Fibroblast of skin of abdomen (primary cell): ENCODE measurements at places on chromosomes 1 and 21.
A peak's percentile ranks its signal among the peaks of the same experiment; 100 is the strongest.

DNA sequence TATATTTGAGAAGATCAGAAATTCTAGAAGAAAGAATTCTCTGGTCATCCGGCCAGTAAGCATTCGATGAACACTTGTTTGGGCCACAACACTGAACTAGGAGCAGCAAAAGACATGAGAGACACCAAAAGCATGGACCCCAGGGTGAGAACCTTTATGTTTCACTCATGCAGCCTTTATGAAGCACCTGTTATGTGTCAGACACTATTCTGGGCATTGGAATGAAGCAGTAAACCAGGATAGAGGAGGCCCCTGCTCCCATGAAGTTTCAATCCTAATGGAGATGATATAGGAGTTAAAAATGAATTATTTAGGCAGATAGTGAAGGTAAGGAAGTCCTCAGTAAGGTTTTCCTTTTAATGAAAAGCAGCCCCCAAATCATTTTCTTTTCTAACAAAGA, 43.6 kb downstream of the OLFML3 start:
- DNase-seq, result no peak

DNA sequence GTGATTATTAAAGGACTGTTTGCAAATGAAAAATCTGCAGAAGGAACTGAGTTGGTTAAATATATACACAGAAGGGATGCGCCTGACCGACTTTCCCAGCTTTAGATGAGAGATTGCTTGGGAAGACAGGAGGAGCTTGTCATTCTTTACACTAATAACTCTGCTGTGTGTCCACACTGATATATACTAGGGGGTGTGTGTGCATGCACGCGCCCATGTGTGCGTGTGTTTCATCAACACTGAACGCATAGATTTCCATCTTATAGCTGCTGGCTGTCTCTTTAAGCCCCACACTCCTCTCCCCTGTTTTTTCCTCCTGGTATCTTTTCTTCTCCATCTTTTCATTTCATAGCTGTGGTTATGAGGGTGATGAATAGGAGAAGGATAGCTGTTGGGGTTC, 6.9 kb upstream of the KAZN start:
- no peak for DNase-seq

DNA sequence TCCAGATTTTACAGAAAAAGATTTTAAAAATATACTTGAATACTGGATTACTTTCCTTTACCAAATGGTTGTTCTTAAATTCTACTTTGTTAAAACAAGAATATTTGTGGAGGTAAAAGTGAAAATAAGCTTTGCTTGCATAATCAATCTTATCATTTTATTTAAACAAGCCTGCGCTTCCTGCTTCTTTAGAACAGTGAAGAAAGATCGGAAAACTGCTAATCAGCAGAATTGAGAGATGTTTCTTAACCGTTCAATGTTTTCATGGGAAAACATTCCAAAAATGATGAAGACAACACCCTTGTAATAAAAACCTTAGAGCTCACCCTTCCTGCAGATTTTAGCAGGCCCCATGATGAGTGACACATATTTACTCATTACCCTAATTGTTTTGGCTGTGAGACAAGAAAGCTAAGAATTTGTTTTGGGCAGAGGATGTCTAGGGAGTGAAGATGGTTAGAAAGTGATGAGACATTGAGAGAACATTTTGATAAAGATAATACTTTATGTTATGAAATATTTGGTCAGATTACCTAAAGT, 72.6 kb downstream of the TPR start:
- DNase-seq, result peak; percentile 10

DNA sequence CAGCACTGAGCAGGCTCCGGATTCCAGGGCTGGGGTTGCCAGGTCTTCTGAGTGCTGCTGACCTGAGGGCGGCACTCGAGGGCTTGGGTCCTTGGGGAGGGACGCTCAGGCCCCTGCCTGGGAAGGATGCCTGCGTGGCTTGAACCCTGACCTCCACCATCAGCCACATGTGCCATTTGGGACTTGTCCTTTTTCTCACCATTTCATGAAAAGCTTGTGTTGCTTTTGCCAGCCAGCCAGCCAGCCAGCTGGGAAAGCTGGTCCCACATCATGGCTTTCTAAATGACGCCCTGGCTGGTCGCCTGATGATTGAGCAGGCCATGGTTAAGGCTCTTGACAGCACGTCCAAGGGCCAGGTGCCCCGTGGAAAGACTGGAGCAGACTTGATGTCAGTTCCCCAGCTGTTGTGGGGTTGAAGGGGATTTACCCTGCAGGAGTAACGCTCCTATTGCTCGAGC, 168.7 kb downstream of the CAMTA1 start:
- no peak for DNase-seq

DNA sequence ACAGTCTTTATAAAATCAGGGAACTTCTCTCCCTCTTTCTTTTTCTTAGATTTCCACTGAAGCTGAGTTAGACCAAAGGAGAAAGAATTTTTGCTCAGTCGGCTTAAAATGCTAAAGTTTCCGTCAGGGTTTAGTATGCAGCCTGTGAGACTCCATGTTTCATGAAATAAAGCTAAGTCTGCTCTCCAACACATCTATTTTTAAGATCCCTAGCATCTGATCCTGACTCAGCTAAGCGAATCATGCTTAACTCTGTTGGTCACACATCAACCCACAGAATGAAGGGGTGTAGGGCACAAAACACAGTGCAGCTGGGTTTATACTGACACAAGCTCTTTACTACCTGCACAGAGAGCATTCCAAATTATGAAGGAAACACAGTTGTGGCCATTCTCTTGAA, 102.4 kb upstream of the ZNF281 start:
- DNase-seq, result peak; percentile 74

DNA sequence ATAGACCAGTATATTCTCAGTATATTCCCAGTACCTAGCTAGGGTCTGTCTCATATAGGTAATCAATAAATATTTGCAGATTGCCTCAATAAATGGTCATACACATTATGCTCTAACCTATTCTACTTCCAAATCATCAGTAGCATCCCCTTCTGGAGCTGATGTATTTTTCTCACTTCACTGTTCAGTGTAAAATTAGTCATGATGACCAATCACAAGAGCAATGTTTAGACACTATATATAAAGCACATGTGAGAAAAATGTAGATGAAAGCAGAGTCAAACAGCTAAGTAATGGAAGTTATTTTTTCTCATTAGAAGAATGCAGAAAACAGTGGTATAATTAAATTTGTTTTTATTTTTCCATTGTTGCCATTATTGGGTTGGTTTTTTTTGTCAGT, 34.7 kb downstream of the EPRS1 start:
- peak; percentile 16 for DNase-seq

- no peak for DNase-seq
Observed at GRCh38 chr1:225469051-225469450, 41.2 kb upstream of the LBR start.

GRCh38 chr1:222920169-222920568, 105.3 kb downstream of the DISP1 start:
- DNase-seq, result peak; percentile 77

DNA sequence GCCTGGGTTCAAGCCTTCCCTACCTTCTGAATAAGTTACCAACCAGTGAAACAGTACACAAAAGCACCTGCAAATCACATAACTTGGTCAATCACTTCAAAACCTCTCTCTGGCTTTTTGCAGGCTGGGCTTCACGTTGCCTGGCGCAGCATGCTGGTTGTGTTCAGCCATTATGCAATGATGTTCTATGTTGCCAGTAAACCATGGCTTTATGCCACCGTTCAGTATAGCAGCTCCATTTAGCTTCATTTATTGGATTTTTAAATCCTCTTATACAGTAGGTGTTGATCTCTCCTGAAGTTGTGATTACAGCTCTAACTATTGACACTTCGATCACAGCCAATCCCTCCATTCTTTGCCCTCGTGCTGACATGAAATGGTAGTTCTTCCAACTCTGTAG, 233.6 kb upstream of the PTBP2 start:
- DNase-seq, result no peak

DNA sequence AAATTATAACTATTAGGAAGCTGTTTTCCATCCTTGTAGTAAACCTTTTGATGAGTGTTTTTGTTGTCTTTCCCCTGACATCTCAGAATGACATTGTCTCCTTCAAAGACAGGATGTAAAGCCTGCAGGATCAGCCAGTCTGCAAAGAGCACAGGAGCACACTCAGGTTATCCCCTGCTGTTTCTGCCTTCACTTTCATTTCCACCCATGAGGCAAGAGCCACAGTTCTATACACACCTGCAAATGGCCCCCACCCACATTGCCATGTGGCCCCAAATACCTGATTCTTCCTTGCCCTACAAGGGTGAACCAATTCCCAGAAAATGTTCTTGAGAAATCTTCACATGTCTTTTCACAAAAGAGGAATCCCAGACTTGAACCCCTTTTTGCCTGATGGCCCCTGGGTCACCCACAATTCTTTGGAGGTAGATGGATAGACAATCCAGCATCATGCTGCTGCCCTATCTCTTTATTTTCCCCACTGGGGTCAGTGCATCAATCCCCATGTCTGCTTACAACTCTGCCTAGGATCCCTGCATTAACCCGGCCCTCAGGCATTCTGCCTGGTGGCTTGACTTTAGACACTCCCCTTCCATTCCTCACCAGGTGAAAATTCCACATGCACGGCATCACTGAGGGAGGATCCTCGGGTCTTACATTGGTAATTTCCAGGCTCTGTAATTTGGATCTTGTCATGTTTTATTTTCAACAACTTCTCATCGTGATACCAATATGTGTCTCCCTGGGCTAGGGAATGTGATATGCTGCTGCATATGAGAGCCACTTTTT, 2.6 kb downstream of the FCRL3 start:
- DNase-seq, result no peak

GRCh38 chr1:56958526-56958925, 7.3 kb downstream of the C8B start:
- peak; percentile 85 for DNase-seq
